Kidney epithelial cell (primary cell): ENCODE measurements at places on chromosomes 5 and 9. TPM values are rescaled to one million over a fixed set of nuclear protein-coding genes. Genes with fewer than 3 reads are reported as not detected.

DNA sequence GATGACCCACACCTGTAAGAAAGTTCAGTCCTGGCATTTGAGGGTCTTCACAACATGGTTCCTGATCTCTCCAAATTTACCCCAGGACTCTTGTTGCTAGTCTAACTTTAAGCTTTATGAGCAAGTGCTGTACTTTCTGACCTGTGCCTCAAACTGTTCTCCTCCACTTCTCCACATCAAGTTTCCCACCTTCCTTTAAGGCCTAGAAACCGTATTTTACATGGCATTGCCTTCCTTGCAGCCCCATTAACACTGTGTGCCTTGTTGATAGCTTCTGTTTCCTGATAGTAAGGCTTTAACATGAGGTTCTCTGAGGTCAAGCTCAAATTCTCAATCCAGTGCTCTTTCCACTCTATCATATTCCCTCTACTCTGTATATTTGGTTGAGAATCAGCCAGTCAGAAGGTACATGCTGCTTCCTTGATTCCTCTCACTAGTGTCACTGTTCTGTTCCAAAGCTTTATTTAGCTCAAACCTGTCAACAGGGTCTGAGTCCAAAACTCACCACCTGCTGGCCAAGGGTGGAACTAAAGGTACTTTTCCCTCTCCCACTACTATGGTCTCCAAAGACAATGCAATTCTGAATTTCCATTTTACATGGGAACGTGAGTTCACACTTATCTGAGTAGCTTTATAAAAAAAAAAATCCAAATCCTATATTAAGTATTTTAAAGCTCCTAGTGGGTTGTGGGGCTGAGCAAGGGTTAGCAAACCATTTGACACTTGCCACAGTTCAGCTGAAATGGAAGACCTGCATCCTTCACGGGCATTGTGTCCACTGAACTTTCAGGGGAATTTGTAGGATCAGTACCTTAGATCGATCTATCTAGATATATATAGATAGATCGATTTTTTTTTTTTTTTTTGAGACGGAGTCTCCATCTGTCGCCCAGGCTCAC, 21.1 kb downstream of the VCP start:
- no peak for DNase-seq

DNA sequence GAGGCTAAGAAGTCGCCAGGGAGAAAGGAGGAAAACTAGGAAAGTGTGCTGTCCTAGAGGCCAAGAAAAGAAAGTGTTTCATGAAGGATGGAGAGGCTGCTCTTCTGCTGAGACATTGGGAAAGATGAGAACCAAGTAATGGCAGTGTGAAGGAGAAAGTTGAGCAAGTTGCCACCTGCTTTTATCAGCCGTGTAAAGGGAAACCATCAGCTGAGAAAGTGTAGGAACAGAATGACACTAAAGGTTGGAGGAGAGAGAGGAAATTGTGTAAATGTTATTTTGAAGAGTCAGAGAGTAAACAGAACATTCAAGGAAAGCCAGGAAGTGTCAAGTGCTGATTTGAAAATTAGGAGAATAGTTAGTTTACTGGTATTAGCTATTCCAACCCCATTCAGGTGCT, 125.0 kb downstream of the CEMIP2 start:
- DNase-seq = no peak

- DNase-seq = no peak
Observed at GRCh38 chr9:97572892-97573365, 60.2 kb downstream of the TSTD2 start.

DNA sequence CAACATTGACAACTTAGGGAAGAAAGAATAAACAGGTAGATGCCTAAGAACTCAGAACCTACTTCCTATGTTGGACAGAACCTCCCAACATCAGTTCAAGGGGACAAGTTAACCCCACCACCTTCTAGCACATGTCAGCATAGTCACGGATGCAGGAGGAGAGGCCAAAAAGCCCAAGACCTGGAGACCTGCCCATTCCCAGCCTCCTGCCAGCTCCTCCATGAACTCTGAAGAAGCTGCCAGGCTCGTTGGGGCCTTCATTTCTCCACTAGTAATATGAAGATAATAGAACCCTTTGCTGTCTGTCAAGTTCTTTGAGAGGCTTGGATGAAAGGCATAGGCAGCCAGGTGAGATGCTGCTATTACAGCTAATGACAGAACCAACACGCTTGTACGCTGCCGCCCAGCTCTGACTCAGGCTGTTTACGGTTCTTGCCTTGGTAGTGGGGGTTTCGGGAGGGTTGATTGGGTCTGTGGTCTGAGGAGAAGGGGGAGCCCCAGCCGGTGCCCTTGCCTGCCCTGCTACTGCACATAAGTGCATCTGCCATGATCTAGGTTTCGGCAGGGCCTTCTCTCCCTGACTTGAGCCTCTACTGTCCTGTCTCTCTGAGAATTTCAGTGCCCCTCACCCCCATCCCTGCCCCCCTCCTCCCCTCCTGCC, 82.2 kb downstream of the NRG2 start:
- no peak for DNase-seq

GABRA6 gene
- not detected in 2 replicates for total RNA-seq

FGF1 gene
- 1.6 and 12.1 TPM in 2 replicates for total RNA-seq
